Activated CD8-positive, alpha-beta memory T cell treated with anti-CD3 and anti-CD28 coated beads for 24 hours (primary cell): ENCODE measurements at places on chromosomes 12 and 14.

DNA sequence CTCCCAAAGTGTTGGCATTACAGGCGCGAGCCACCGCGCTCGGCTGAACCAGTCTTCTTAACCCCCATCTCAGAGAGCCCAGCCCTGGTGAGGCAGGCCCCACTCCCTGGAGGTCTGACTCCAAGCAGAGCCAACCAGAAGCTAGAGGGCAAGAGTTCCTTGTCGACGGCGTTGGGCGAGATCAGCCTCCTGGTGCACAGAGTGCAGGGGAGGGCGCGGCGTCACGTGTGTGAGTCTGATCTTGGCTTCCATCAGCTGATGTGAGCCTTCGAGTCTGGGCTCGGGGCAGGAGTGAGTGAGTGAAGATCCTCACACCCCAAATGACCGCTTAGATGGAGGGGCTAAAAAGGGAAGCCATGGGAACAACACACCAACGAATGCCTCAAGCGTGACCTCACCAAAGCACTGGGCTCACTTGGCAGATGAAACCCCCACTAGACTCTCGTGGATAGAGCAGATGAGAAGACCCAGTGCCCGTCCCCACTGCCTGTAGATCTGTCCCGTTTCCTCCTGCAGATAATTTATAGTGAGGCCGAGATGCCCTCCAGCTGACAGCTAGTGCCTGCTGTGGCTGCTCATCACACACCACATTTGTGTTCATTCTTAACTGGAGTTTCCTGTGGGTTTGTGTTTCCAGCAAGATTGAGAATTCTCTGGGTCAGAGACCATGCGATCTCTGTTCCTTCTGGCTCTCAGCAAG lies 28.6 kb upstream of the ADGRD1 start:
- DNase-seq = no peak

GRCh38 chr12:47082796-47083621 lies 3.2 kb upstream of the AMIGO2 start:
- DNase-seq = no peak

- no peak for DNase-seq
Measured at GRCh38 chr14:87217023-87217422, 776.0 kb downstream of the GALC start.

DNA sequence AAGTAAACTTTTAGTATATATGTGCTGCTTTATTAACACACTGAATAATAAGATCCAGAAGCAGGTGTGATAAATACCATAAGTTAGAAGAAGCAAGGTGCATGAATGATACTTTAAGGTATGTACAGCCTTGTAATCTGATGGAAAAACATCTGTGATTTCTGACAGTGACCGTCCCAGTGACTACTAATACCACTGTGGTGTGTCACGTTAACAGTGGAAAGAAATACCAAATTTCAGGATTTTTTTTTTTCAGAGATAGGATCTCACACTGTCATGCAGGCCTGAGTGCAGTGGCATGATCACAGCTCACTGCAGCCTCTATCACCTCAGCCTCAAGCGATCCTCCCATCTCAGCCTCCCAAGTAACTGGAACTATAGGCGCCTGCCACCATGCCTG lies 21.5 kb downstream of the SDS start:
- DNase-seq = no peak

DNA sequence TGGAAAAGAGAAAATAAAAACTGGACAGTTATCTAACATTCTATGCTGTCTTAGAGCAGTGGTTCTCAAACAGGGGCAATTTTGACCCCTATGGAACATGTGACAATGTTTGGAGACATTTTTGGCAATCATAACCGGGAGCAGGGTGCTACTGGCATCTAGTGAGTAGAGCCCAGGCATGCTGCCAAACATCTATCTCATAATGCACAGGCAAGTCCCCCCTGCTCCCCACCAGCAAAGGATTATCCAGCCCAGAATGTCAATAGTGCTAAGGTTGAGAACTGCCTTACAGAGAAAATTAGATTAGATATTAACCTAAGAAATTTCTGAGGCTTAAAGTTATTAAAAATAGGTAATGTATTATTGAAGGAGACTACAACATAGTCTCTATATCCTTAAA lies 22.9 kb upstream of the CATSPERB start:
- DNase-seq = no peak

GRCh38 chr12:119877639-119877948 lies 474 bp upstream of the CIT start:
- no peak for DNase-seq

- no peak for DNase-seq
Measured at GRCh38 chr12:89472508-89472907, 52.1 kb downstream of the GALNT4 start.

DNA sequence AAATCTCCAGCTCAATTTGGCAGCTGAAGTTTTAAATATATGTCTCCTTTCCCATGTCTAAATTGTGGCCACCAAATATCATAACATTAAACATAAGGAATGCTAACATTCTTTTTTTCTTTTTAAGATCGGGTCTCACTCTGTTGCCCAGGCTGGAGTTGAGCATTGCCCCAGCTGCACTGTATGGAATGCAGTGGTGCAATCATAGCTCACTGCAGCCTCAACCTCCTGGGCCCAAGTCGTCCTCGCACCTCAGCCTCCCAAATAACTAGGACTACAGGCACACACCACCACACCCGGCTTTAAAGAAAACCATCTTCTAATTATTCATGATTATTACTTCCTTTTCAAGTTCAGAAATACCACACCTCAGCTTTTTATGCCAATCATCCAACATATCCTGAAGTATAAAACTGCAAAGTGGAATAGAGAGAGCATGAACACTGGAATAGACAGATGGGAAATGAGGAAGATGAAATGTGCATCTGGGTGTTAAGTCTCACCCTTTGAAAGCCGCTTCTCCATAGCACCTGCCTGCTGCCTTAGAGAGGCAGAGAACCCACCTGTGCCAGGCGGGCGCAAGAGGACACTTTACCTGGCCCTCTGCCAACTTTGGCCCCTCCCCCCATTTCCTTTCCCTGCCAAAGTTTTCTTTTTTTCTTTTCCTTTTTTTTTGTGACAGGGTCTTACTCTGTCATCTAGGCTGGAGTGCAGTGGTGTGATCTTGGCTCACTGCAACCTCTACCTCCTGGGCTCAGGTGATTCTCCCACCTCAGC lies 2.8 kb upstream of the EML1 start:
- no peak for DNase-seq

DNA sequence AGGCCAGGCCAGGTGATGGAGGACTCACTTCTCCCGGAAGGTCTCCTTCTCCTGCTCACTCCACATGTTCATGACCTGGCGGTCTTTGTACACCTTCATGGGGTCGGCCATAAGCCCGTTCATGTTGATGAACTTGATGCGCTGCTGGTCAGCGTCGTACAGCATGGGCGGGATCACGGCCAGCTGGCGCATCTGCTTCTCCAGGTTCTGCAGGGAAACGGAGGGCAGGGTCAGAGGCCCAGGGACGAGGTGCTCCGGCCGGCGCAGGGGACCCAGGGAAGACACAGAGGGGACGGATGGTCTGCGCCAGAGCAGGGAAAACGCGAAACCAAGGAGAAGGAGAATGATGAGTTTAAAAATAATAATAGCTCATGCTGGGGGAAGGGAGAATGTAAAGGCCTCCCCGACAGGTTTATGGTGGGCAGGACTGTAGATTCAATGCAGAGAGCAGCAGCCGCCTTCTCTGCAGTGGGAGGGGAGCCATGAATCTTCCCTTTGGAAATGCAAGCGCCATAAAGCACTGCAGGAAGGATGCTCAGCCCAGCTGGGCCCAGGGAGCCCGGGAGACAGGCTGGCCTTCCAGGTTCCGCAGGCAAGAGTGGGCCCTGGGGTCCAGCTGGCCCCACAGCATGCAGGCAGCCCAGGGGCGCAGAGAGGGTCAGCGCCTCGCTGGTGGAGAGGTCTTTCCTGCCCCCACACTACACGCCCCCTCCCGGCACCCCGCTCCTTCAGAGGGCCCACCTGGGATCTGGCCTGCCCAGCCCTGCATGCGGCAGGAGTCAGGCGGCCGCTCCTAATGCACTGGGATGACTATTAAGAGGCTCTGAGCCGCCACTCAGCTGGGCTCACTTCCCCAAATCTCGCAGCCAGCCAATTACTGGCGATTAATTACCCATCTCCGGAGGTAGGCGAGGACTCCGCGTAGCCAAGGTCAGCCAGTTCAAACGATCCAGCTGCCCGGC lies 132.0 kb downstream of the RFLNA start:
- DNase-seq = no peak

DNA sequence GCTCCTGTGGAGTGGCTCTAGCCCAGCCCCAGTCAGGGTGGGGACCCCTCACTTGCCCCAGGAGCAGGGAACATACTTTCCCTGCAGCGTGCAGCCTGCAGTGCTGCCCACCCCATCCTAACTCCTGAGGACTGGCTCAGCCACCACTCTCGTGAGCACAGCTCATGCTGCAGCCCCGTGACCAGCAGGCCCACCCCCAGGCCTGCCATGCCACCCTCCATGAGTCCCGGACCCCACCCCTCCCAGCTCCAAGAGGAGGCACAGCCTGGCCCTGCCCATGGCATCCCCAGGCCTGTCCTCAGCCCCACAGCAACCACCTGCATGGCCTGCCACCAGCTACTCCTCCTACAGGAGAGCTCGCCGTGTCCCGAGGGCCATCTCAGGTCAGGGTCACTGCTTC lies 3.9 kb upstream of the JAG2 start:
- no peak for DNase-seq

DNA sequence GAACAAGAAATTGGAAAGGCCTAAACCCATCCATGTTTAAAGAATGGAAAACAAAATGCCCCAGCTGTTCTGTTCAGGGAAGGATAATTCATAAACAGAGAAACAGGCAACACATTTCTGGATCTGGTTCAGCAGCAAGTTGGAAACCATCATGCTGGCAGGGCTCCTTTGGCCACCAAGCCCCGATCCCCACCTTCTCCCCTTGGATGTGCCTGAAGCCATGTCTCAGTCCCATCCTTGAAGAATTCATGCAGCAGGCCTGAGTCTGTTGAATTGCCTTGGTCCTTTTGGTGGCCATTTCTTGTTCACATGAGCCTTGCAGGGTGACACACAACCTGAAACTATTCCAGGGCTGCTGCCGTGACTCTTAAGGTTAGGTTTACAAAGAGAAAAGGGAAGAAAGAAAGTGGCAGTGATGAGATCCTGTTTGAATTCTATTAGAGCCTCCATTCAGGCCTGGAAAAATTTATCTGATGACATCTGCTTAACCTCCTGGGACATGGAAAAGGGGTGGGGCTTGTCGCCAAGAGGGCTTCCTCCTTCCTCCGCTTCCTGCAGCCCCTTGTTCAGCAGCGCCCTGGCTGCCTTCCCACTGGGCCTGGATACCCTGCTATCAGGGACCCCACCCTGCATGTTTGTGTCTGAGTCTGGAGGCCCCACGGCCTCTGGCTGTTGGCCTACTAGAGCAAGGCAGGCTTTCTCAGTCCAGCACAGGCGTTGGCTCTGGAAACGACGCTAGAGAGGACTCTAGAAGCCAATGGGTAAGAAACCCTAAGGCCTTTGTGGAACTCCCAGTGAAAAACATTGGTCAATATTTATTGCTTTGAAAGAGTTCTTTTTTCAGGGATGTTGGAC lies 341.9 kb downstream of the C12orf75 start:
- DNase-seq = no peak

DNA sequence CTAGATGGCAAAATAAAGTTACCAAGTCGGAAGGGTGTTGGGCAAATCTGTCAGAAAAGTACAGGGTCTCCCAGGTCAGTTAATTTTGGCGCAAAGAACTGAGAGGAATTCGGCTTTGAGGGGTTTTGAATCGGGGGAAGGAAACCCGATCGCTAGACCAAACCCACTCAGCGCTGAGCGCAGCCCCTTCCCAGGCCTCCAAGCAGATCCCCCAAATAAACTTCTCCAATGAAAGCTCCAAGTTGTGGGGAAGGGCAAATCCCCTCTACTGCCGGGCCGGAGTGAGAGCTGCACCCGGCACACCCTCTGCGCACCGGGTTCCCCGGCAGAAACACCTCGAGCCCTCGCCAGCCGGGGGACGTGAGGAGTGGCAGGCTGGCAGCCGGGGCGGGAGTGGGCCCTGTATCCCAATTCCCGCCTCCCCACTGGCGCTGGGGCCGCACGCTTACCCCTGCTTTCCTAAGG lies 441 bp downstream of the E2F7 start:
- DNase-seq = no peak

DNA sequence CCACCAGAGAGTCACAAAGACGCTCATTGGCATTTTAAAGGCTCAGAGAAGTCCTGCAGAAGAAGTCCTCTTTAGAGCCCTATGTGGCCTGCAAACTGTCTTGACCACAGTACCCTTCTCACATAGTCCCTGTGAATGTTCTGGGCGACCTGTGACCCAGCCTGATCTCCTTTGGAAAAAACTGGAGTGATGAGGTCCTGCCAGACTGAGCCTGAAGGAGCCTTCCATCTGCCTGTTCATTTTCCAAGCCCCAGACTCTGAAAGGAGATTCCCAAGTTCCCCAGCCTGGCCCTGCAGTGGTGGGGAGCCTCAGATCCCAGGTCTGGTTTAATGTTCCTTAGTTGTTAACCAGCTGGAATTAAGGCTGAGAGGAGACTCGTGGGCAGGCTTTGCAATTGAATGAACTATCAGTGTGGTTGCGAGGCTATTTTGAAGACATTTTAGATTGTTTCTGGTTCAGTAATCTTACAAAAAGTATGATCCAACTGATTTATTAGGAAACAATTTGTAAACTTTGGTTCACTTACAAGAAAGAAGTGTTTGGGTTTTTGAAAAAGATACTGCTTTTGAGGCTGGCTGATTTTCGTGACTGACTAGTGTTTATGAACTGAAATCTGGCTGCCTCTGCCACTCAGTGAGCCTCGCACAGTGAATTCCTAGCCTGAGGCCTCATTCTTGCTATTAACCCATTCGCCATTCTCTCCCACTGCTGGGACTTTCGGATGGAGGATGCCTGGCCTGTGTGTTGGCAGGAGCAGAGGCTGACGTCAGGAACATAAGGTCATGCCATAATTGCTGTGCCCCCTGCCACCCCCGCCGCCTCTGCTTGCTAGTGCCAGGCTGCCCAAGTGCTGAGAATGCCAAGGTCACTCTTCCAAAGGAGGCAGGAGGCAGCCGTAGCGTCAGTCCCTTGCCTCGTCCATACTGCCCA lies 249.0 kb downstream of the CACNA1C start:
- no peak for DNase-seq

- DNase-seq = no peak
Measured at GRCh38 chr14:103886304-103887169, 39.2 kb upstream of the PPP1R13B start.

- no peak for DNase-seq
Measured at GRCh38 chr14:102917056-102917385, 5.4 kb upstream of the AMN start.

- DNase-seq = no peak
Measured at GRCh38 chr12:79422060-79422812, 268.5 kb downstream of the PAWR start.

DNA sequence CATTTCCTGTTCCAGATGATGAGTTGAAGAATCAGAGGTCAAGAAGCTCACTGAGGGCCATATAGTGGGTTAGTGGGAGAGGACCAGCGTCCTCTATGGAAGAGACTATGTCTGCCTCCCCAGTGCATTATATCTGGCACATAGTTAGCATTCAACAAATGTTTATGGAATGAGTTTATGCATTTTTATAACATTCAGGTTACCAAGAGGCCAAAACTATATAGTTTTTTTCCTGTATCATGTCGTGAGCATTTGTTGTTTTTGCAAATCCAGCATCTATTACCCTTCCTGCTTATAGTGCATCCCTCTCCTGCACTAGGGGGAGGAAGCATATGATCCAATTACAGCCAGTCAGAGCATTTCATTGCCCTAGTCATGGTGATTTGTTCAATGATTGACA lies 60.6 kb downstream of the SUDS3 start:
- no peak for DNase-seq
